ENCODE measurements at places on chromosomes 6 and 20.

GRCh38 chr6:116444575-116444974 is 16.6 kb upstream of the CALHM6 start:
- DNase-seq: no peak

GRCh38 chr6:151431337-151431736 is 20.6 kb downstream of the RMND1 start:
- DNase-seq: no peak

GRCh38 chr6:815348-815738 is 122.4 kb upstream of the EXOC2 start:
- DNase-seq: peak; percentile 13

GRCh38 chr6:35642471-35643161 is 46.1 kb downstream of the FKBP5 start:
- DNase-seq: no peak

DNA sequence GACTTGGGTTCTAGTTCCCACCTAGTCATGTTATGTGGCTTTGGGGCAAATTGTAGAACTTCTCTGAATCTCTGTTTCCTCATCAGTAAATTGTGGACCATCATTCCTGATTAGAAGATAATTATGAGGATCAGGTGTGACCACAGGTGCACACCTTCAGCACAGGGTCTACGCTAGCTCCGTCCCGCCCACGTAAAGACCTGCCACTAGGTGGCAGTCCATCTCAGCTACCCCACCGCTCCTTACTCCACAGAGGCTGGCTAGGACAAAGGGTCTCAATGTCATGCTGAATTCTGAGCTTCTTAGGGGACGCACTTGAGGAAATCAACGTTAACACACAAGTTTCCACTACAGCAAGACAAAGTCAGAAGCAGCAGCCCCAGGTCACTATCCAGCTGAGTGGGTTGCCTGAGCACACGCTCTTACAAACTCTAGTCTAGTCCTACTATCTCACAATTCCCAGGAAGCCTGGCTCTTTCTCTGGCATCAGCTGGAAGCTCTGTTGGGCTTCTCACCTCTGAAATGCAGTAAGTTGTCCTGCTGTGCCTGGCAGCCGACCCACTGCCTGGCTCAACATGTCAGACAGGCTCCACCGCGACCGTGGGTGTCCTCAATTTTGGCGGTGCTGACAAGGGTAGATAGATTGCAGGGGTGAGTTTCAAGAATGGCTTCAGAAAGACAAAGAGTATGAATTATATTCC is 2.0 kb upstream of the PLCG1 start:
- DNase-seq: peak; percentile 80

DNA sequence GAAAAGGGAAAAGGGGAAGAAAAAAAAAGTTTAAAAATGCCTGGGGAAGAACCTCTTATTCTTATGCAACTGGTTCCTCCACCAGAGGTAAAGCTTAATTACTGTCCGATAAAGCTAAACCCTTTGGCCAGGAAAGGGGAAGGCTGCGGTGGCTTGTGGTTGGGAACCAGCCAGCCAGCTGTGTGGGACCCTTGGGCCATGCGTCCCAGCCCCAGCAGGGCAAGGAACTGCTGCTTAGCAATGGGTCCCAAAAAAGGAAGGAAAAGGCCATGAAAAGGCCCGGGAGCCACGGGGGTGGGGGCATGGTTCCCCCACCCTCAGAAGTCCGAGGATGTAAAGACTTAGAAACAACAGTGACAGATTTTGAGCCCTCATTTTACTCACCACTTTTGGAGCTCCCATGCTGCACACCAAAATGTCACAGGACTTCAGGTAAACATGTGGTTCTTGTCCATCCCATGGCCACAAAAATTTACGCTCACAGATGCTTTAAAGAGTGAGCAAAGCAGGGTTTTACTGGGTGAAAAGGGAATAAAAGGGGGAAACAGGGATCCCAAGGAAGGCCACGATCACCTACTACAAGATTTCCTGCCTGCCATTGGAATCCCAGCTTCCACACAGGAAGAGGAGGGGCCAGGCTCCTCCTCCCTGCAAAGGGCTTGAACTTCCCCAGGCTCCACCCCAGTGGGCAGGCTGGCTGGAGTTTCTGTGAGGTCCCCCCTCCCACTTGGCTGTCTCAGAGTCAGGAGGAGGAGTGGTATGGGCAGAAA is 1234.7 kb upstream of the GJE1 start:
- DNase-seq: no peak

DNA sequence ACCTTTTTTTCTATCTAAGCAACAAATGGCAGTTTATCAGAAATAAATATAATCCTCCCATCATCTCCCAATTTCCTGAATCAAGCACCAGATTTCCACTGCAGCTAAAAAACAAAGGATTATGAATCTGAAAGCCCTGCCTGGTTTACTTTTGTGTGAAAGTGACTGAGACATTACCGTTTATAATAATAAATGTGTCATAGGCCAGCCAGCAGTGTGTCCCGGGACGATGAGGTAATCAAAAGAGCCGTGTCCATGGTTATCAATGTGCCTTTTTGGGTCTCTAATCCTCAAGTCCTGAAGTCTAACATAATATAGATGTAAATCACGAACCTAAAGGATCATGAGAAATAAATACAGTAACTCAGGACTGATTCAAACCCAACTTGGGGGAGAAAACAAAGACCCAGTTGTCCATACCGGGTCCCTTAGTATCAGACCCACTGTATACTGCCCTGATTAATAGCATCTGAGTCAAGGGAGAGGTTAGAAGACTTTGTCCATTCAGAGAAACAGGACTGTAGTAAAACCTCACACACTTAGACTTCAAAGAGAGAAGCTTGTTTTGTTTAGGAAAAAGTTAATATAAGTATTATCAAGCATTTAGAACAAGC is 149.1 kb downstream of the SASH1 start:
- DNase-seq: no peak

DNA sequence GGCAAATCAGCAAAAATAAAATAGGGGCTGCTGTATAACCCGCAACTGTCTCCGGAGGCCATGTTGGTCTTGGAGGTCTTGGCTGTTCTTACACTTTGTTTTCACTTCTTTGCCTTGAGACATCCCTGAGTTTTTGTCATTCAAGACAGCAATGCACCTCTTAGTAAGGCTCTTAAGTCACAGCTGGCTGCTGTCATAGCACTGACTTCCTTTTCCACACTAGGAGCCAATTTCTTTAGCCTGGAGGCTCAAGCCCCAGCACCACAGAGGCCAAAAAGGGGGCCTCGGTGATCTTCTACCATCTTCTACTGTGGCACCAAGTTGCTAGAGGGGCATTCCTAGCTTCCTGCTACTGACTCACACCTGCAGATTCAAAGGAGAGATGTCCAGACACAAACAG is 536.3 kb downstream of the CDH26 start:
- no peak for DNase-seq

DNA sequence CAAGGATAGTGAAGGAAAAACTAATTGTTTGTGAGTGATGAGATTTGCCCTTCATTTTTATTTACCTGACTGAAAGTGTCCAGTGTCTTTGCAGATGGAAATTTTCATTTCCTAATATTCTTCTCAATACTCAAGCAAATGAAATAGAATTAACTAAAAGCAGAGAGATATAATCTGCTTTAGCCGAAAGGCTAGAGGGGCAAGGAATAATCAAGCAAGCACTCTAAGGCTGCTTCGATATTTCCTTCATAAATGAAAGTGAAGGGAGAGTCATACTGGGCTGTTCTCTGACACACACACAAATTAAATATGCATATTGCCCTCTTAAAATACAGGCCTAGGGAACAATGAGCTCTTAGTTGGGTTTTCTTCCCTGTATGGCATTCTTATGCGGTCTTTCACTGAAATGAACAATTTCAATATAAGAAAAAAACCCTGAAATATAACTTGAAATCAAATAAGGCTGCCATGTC is 47.5 kb upstream of the POPDC3 start:
- DNase-seq: no peak

DNA sequence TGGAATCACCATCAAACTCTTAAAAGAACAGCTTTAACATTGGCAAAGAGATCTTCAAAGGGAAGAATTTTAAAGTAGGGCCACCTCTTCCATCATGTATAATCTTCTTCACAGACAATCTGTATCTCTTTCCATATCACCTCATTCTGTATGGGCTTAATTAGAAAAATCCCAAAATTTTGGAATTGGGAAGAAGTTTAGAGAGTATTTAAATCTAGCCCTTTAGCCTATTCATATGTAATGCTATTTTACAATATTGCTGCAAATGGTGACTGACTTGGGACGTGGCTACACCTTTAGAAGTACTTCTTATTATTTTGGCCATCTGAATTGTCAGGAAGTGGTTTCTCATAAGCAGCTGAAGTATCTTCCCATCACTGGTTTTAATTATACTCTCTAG is 474.3 kb downstream of the RFPL4B start:
- DNase-seq: no peak

DNA sequence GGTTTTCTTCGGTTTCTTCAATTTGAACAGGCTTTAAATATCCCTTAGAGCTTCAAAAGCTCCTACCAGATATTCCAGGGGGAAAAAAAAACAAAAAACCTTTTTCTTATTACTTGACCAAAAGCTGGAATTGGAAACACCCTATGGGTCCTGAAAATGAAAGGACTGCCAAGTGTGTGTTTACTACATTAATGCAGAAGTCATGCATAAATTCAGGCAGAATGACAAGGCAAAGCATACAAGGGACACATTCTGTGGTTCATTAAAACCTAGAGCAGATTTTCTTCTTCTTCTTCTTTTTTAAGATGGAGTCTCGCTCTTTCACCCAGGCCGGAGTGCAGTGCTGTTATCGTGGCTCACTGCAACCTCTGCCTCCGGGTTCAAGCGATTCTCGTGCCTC is 119.1 kb downstream of the GMDS start:
- no peak for DNase-seq

- DNase-seq: no peak
These were observed 599.1 kb downstream of the MEI4 start for GRCh38 chr6:78251931-78252330.

DNA sequence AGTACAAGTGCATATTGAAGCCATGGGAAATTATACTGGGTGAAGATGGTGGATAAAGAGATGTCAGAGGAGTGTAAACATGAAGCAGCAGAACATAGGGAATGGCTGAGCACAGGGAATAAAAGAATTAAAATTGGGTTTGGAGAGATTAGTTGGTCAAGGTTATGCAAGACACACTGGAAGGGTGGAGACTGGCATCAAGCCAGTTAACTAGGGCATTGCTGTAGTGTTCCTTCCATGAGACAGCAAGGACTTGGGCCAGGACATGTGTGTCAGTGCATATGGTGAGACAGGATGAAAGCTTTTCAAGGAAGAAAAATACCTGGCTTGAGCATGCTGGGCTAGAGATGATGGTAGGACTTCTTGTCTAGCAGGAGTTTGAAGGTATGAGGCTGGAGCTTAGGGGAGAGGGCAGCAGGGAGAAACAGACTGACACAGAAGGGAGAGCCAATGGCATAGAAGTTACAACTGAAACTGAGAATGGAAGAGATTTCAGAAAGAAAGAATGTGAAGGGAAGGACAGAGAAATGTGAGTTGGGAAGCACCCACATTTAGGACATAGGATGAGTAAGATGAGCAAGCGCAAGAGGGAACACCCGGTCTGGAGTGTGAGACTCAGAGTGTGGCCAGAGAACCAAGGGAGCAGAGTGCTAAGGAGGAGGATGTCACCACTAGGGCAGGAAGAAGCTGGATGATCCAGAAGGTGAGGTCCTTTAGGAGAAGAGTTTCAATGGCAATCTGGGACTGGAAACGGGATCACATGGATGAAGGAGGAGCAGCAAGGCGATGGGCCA is 14.5 kb upstream of the TMEM170B start:
- DNase-seq: no peak
